ENCODE measurements at places on chromosomes 7 and 10.

- no peak for DNase-seq
Measured at GRCh38 chr7:31006857-31007256, 43.1 kb downstream of the GHRHR start.

DNA sequence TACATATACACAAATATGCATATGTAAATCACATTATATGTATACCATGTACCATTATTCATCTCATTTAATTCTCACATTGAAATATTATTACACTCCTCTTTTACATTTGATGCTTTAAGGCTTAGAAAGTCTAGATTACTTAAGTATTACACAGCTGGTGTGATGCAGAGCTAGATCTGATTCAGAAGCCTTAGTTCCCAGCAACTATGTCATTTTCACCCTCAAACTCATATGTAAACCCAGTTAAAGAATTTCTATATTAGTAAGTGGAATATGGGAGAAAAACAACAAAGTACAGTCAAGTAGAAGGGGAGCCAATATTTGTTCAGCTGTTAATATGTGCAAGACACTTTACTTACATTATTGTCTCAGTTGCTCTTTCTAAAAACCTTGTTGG, 74.3 kb upstream of the CSTF2T start:
- no peak for DNase-seq

DNA sequence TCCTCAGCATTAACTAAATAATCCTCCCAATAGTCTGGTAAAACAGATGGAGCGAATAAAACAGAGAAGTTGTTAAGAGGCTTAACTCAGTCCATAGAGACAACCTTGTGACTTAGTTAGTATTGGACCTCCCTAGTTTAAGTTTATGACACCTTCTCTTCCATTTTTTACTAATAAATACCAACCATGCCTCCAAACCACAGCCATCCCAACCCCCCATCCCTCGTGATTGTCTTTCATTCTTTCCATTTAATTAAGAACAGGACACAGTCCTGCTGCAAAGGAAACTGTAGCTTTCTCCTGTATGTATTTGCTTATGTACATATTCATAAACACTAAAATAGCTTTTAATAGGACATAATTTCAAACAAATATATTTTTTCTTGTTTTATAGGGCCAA, 238.2 kb downstream of the SEMA3D start:
- DNase-seq = no peak

GRCh38 chr10:73287441-73287840, 35.0 kb upstream of the MRPS16 start:
- DNase-seq = no peak

DNA sequence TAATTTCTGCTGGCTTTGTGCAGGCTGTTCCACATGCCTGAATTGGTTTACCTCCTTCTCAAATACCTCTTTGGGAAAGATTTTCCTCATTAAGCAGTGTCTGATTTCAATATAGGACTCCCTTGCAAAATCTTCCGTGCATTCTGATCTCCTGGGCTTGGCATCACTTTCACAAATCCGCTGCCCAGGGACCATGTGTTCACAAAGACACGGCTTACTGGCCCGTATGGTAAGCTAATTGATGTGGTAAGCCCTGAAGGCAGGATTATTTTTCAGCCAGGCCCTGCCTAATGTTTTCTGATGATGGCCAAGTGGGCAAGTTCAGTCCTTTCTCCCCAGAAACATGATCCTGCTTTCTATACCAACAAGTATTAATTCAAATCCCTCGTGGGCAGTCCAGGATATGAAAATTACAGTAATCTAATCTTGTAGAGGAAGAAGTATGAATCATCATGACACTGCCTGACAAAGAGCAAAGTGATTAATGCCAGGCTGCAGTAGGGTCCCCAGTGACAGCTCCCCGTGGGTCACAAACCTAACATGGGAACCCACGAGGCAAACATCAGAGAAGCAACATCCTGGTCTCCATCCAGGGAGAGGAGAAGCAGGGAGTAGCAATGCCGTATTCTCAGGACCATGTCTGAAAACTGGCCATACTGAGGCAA, 11.6 kb upstream of the SVIL start:
- DNase-seq = no peak

- DNase-seq = no peak
Measured at GRCh38 chr7:41918597-41918996, 215.7 kb upstream of the INHBA start.

DNA sequence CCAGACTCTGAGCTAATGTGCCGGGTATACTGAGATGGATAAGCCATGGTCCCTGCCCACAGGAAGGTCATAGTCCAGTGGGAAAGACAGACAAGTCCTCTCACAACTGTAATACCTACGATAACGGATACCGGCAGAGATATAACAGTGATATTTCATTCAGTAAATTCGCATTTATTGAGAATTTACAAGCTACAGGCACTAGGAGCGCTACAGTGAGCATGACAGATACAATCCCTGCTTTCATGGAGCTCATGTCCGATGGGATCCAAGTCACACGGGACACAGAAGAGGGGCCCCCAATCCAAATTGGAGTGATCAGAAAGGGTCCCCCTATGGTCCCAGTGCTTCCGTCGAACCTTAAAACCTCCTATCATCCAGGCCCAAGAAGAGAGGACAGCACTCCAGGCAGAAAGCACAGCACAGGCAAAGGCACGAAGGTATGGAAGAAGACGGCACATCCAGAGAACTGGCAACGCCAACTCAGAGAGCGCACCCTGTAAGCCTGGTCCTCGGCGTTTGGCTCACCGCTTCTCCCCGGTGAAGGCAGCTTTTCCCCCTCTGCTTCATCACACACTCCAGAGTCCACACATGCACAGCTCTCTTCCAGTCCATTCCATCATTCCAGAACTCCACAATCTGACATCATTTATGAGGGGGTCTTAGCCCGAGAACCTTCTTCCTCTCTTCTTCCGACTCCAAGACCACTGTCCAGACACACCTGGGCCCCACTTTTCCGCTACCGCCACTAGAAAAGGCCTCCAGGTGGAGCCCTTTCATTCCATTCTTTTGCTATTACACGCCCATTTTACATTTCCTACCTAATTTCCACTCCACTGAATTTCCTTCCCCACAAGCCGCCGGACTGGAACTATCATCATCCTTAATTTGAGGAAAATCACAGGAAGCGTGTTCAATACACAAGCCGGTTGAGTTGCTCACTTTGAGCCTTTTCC, 47.8 kb upstream of the NKX2-3 start:
- DNase-seq = no peak

DNA sequence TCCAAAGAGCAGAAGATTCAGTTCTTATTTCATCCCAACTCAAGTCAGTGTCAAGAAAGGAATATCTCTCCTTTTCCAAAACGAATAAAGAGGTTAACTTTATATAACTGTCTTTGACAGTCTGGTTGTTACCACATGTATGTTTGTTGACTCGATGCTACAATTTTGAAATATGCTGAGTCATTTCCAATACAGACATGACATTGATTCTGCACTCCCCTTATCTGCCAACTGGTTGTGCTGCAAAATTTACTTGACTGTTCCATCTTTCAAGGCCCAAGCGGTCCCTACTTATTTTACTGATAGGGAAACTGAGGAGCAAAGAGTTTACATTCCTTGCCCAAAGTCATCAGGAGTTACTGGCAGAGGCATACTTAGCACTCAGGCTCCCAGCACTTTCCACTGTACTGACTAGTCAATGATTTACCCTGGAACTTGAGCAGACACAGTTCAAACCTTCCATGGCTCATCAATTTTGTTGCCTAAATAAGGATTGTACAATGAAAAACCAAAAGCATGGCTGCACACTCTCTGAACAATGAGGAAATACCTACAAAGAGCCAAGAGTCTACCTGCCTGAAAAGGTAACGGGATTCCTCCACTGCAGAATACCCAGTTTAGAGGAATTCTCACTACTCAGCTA, 52.8 kb downstream of the ABLIM1 start:
- no peak for DNase-seq

GRCh38 chr7:96303686-96304443, 18.0 kb downstream of the SLC25A13 start:
- no peak for DNase-seq

GRCh38 chr7:154855366-154855765, 147.6 kb downstream of the PAXIP1 start:
- no peak for DNase-seq

GRCh38 chr7:79590391-79590790, 136.9 kb upstream of the MAGI2 start:
- no peak for DNase-seq

- peak; percentile 47 for DNase-seq
Measured at GRCh38 chr7:26293569-26294308, 2.1 kb downstream of the SNX10 start.

- no peak for DNase-seq
Measured at GRCh38 chr10:86102451-86102850, 264.1 kb downstream of the GRID1 start.

GRCh38 chr10:11181978-11182377, 164.3 kb downstream of the CELF2 start:
- DNase-seq = no peak

- DNase-seq = no peak
Measured at GRCh38 chr7:51031791-51032515, 249.3 kb upstream of the GRB10 start.

- no peak for DNase-seq
Measured at GRCh38 chr10:79397575-79398303, 47.7 kb downstream of the ZCCHC24 start.

GRCh38 chr7:91759205-91759863, 121.2 kb downstream of the MTERF1 start:
- DNase-seq = no peak

DNA sequence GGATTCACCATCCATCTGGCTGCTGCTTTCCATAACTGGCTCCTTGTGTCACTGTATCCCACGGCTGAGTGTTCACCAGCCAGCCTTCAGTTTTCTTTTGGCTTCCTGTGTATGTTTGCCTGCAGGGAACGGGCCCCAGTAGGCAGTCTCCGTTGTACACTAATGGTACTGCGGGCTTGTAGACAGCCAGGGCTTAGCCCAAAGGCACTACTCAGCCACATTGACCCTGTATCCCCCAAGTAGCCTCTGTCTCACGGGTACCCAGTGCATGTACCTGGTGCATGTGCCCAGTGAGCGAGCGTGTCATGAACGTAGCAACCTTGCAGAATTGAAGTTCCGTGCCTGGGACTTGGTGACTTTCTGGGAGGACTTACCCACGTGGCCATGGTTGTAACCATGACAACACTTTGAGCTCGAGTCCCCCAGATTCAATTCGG, 6.1 kb downstream of the PFKFB3 start:
- DNase-seq = no peak

- peak; percentile 78 for DNase-seq
Measured at GRCh38 chr10:71433768-71434744, 37.3 kb downstream of the CDH23 start.

- no peak for DNase-seq
Measured at GRCh38 chr7:36970551-36971514, 246.5 kb upstream of the AOAH start.

DNA sequence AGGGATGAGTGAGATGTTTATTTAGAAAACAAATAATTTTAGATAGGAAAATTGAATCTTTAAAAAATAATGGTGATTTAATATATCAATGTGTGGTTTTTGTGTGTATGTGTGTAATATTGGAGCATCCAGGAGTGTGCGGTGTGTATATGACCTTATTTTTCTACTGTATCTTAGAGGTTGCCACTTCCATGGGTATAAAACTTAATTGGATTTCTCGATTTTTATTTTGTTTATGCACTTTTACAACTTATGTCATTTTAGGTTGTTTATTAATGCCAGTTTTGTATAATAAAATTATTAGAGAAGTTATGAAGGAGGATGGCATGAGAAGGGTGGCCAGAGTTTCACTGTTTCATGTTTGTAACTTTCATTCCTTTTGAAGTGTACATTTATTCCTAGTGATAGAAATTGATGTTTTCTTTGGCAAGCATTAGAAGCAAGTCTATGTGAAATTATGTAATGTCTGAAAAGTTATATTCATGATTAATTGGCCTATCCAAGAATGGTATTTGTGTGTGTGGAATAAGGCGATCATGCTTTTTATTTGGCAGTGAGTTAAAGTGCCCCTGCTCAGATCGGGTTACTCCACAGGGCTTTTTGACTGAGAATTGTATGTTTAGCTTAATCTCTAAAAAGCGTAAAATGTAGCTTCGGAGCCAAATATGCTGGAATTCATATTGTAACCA, 110.3 kb downstream of the KAT6B start:
- DNase-seq = no peak

DNA sequence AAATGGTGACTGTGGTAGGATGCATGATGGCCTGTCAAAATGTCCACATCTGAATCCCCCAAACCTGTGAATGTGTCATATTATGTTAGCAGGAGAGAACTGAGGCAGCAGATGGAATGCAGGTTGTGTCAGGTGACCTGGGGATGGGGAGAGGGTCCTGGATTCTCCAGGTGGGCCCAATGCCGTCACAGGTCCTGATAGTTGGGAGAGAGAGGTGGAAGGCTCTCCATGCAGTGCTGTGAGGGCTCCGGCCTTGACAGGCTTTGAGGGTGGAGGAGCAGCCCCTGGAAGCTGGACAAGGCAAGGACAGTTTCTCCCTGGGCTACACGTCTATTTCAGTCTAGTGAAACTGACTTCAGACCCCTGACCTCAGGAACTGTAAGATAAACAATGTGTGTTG, 330.9 kb upstream of the ZNF32 start:
- DNase-seq = no peak

DNA sequence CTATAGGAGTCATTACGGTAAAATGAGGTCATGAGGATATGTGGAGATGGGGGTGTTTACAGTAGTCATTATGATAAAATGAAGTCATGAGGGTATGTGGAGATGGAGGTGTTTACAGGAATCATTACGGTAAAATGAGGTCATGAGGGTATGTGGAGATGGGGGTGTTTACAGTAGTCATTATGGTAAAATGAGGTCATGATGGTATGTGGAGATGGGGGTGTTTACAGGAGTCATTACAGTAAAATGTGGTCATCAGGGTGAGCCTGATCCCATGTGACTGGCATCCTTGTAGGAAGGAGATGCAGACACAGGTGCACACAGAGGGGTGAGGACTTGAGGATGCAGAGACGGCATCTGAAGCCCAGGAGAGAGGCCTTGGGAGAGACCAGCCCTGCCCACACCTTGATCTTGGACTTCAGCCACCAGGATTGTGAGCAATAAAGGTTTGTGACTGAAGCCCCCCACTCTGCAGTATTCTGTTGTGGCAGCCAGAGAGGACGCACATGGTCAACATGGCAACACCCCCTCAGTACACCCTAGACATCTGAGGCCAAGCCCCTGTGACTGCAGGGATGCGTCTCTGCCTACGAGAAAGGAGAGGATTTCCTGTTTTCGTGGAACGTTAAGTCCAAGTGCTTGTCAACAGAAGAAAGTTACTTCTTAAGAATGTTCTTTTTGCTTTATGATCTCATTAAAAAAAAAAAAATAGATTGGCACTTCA, 544.4 kb downstream of the DNAJB6 start:
- no peak for DNase-seq

- no peak for DNase-seq
Measured at GRCh38 chr10:45151467-45152214, 150.9 kb downstream of the ZNF22 start.

- DNase-seq = no peak
Measured at GRCh38 chr10:132113766-132114365, 48.1 kb downstream of the JAKMIP3 start.

DNA sequence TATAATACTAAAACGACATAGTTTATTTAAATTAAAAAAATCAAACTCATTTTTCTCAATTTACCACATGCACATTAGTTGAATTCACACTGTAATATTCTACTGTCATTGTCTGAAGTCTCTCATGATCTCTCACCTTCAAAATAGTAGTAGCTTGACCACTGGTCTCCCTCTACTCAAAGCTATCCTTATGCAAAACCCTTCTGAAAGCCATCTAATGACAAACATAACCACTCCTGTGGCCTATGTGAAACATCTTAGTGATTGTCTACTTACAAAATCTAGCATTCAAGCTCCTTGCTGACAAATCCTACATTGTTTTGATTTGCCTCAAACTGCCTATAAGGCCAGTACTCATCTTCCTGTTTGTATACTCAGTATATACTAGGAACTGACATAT, 606.0 kb upstream of the GHITM start:
- no peak for DNase-seq

- no peak for DNase-seq
Measured at GRCh38 chr10:22183771-22184461, 33.9 kb downstream of the EBLN1 start.
